Activated CD4-positive, alpha-beta T cell treated with anti-CD3 and anti-CD28 coated beads for 24 hours (primary cell): ENCODE measurements at places on chromosomes 16 and 17.

DNA sequence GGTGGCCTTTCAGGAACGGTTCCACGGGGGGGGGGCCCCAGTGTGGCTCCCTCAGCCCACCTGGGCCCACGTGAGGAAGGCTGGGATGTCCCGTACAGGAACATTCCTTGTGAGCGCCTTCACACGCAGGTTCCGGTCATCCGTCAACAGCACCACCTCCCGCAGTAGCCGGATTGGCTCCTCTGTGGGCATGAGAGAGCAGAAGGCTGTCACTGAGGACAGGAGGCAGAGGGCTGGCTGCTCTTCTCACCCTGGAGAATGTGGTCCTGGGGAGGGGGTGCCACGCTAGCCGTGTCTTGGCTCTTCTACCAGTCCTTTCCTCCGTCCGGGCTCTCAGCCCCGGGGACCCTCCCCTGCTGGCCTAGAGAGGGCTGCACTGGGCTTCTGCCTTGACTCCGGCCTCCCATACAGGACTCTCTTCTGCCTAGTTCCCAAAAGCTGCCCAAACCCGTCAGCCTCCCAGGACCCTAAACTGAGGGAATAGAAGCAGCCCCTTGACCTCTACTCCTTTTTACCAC is 6.6 kb downstream of the HIC1 start:
- no peak for DNase-seq

- no peak for DNase-seq
Observed at GRCh38 chr16:87570938-87571867, 31.1 kb upstream of the JPH3 start.

DNA sequence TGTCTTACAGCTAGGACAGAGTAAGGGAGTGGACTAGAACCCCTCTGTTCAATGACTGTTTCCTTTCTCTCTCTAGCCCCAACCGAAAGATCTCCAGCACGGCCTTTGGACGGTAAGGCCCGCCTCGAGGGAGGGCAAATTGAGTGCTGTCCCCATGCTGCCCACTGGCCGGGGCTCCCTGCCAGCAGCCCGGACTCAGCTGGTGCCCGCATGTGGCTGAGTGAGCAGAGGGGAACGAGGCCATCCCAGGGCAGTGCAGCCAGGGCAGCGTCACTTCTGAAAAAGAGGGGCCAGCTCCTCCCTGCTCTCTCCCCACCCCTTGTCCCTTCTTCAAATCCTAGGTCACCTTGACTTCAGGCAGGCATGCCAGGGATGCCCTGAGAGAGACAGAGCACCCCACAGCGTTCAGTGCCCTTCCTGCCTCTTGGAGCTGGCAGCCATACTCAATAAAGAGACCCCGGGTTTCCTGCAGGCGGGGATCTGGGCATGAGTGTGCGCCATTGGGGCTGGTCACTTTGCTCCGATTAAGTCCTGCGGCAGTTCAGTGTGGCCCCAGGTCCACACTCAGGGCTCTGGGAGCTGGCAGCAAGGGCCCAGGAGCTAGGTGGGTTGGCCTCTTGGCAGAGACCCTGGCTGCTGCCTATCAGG is 130.9 kb downstream of the RAB11FIP4 start:
- no peak for DNase-seq

DNA sequence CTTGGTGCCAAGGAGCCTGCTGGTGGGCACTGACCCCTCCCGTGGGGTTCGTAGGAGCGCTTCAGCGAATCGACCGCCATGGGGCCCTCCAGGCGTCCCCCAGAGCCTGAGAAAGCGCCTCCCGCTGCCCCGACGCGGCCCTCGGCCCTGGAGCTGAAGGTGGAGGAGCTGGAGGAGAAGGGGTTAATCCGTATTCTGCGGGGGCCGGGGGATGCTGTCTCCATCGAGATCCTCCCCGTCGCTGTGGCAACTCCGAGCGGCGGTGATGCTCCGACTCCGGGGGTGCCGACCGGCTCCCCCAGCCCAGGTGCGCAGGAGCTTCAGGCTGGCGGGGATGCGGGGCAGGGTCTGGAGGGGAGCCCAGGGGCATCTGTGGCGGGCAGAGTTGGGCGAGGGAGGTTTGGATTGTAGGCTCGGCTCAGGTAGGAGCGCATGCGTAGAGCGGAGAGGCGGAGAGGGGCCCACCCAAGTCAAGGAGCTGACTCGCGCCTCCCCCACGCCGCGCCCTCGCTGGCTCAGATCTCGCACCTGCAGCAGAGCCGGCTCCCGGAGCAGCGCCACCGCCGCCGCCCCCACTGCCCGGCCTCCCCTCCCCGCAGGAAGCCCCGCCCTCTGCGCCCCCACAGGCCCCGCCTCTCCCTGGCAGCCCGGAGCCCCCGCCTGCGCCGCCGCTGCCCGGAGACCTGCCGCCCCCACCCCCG is 19.8 kb downstream of the FMNL1 start:
- no peak for DNase-seq

DNA sequence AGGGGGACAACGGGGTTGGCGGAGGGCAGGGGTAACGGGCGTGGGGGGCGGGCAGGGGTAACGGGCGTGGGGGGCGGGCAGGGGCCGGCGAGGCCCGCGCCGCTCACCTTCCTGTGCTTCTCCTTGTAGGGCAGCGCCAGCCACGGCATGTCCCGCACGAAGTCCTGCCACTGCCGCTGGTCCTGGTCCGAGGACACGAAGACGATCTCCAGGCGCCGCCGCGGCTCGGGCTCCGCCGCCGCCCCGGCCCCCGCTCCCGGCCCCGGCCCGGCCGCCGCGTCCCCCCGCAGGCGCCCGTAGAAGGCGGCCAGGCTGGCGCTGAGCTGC is 401 bp downstream of the NXN start:
- DNase-seq, result no peak
